HFFc6 (cell line): ENCODE measurements at places on chromosomes 12 and 14. TPM values are rescaled to one million over a fixed set of nuclear protein-coding genes. Genes with fewer than 3 reads are reported as not detected.

DNA sequence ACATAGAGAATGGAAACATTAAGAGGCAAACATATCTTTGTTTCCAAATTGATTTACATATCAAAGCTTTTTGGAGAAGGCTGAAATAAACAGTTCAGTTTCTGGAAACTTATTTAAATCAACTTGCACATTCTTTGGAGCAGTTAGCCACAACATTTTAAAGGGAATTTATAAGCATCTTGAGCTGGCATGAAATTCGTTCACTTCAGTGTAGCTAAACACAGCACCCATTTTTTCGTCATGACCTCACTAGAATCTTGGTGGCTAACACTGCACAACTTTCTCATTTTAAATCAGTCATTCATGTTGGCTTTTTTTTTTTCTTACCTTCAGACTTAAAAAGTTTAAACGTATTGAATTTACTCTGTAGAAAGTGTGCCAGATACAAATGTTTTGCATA lies 1139.9 kb upstream of the FLRT2 start:
- no peaks in the 10 kb centered on the region for H3K27me3 ChIP-seq
- H3K4me3 ChIP-seq = no peak overlapping the region
- no peaks in the 10 kb centered on the region for H3K4me1 ChIP-seq
- H3K27ac ChIP-seq = no peak overlapping the region
- H3K36me3 ChIP-seq = no peaks in the 10 kb centered on the region

DNA sequence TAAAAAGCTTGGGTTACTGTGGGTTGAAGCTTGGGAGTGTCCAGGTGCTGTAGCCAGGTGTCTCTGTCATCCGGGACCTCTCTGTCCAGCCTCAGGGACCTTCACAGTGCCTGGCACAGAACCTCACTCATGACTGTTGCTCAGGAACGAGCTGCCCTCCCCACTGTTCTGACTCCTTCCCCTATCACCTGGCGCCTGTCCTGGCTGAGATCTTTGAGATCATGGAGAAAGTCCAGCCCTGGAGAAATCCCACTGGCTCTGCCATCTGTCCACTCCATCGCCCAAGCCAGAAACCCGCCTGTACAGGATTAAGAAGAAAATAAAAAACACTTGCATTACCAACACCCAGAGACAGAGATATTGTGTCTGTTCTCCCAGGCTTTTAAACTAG lies 53.5 kb downstream of the DGLUCY start:
- H3K36me3 ChIP-seq = peaks cover 17% of the 10 kb centered on the region; the same call in 1 of the 2 replicates
- no peak overlapping the region for H3K27ac ChIP-seq
- H3K4me3 ChIP-seq = no peak overlapping the region
- H3K27me3 ChIP-seq = no peaks in the 10 kb centered on the region; the same call in 1 of the 2 replicates
- DNase-seq = no peak

DNA sequence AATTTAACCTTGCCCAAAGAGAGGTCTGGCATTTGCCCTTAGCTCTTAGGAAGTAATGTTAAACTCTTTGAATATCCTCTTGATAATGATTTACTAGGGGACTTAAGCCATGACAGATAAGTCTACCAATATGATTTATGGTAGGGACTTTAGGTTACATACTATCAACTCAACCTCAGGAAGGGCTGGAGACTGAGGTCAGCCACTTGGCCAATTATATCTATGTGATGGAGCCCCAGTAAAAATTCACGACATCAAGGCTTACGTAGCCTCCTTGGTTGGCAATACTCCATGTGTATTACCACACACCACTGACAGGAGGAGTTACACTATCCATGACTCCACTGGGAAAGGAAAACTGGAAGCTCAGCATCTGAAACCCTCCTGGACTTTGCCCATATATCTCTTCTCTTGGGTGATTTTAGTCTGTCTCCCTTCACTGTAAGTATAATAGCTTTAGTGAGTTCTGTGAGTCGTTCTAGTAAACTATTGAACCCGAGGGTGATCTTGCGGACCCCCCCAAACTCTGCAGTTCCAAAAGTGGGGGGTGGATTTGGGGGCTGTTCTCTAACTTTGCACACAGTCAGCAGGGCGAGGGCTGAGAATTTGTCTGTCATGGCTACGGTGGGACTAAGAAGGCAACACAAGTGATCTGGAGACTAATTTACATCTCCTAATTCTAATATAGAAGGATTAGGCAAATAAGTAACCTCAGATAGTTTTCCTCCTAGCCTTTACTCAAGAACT lies 62.3 kb downstream of the R3HDM2 start:
- DNase-seq = no peak
- H3K27ac ChIP-seq = no peak overlapping the region
- peaks cover 26% of the 10 kb centered on the region for H3K4me1 ChIP-seq
- peaks cover 31% of the 10 kb centered on the region for H3K36me3 ChIP-seq

DNA sequence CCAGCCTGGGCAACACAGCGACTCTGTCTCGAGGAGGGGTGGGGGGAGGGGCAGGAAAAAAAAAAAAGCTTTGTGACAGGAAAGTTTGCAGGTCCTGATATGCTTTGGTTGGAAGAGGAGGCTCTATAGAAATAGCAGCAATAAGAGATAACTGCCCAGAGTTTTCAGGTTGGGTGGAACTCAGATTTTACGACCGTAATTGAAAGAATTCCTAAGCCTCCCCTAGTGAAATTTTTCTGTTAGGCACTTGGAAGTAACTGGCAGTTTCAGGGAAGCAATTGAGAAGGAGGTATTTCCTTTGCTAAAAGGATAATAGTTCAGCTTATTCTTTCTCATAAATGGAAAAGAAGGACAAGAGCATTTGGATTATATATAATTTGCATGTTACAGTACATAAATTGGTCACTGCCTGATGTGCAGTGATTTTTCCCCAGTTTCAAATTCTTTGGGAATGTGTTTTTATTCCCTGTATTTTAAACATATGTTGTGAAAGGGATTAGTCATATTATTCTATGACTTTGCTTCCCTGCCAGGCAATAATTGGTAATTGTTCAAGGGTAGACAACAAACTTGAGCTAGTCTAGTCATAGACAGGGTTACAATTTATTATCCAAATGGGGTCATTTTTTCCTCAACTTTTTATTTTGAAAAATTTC lies 452.8 kb downstream of the AEBP2 start:
- H3K27me3 ChIP-seq = no peaks in the 10 kb centered on the region; the same call in 1 of the 2 replicates
- H3K27ac ChIP-seq = no peak overlapping the region
- DNase-seq = no peak
- no peaks in the 10 kb centered on the region for H3K4me1 ChIP-seq
- H3K36me3 ChIP-seq = no peaks in the 10 kb centered on the region

GRCh38 chr12:19546027-19546426 lies 106.7 kb downstream of the AEBP2 start:
- H3K36me3 ChIP-seq = no peaks in the 10 kb centered on the region
- no peaks in the 10 kb centered on the region for H3K27me3 ChIP-seq
- peak overlapping the region; percentile 83 for H3K27ac ChIP-seq
- peak overlapping the region; percentile 86 for H3K4me3 ChIP-seq

Gene NYNRIN
- 4.0 and 6.0 TPM in 2 replicates for total RNA-seq

DNA sequence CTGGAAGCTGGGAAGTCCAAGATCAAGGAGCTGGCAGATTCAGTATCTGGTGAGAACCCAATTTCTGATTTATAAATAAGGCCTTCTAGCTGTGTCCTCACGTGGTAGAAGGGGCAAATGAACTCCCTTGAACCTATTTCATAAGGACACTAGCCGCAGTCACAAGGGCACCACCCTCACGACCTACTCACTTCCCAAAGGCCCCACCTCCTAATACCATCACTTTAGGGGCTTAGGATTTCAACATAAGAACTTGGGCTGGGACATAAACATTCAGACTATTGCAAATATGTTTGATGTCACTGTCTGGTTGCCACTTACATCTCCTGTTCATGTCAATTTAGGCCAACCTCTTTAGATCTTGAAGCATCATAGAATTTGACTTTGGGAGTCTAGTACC lies 10.8 kb upstream of the CNIH1 start:
- H3K27me3 ChIP-seq = no peaks in the 10 kb centered on the region; the same call in 1 of the 2 replicates
- H3K4me3 ChIP-seq = no peak overlapping the region
- DNase-seq = no peak
- peaks cover 54% of the 10 kb centered on the region for H3K4me1 ChIP-seq
- no peak overlapping the region for H3K27ac ChIP-seq

Gene LMNTD1
- 0.38 to 0.82 TPM (median 0.44 TPM) in 3 replicates for total RNA-seq

- no peak overlapping the region for H3K27ac ChIP-seq
- DNase-seq = no peak
- H3K4me1 ChIP-seq = peaks cover 11% of the 10 kb centered on the region
- no peak overlapping the region for H3K4me3 ChIP-seq
- H3K36me3 ChIP-seq = no peaks in the 10 kb centered on the region
Observed at GRCh38 chr14:100294213-100294962, 11.9 kb downstream of the SLC25A29 start.

DNA sequence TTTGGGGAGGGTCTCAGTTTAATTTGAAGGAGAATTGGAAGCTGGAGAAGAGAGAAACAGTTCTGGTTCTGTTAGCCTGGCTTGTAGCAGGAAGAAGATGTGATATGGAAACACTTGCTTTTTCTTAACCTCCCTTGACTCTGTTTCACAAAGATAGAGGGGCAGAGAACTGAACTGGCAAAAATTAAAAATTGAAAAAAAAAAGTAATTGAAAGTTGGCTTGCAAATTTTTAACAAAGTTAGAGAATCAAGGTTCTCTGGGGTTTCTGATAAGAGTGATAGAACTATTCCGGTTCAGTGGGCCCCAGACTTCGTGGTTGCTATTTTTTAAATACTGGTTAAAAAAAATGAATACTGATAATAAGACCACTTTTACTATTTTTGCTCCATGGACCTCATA lies 2.8 kb downstream of the CRADD start:
- peaks cover 46% of the 10 kb centered on the region for H3K4me1 ChIP-seq
- no peak overlapping the region for H3K4me3 ChIP-seq
- peak overlapping the region; percentile 100; the same call in 1 of the 2 replicates for H3K27ac ChIP-seq
- DNase-seq = no peak
- peaks cover 18% of the 10 kb centered on the region for H3K36me3 ChIP-seq

GRCh38 chr12:41228066-41228820 lies 40.1 kb downstream of the PDZRN4 start:
- no peak overlapping the region for H3K27ac ChIP-seq
- no peak for DNase-seq
- H3K27me3 ChIP-seq = no peaks in the 10 kb centered on the region
- H3K4me1 ChIP-seq = no peaks in the 10 kb centered on the region
- H3K4me3 ChIP-seq = no peak overlapping the region

Gene ABCC9
- total RNA-seq = 0.41 to 9.7 TPM (median 1.5 TPM) in 3 replicates

Gene SLC8A3
- 0.08 TPM in 1 of 3 replicates, not detected in the others for total RNA-seq

- no peak for DNase-seq
- H3K4me3 ChIP-seq = no peak overlapping the region
- no peaks in the 10 kb centered on the region for H3K4me1 ChIP-seq
- H3K27ac ChIP-seq = no peak overlapping the region
Observed at GRCh38 chr12:18965203-18965602, 164.3 kb upstream of the PLEKHA5 start.

DNA sequence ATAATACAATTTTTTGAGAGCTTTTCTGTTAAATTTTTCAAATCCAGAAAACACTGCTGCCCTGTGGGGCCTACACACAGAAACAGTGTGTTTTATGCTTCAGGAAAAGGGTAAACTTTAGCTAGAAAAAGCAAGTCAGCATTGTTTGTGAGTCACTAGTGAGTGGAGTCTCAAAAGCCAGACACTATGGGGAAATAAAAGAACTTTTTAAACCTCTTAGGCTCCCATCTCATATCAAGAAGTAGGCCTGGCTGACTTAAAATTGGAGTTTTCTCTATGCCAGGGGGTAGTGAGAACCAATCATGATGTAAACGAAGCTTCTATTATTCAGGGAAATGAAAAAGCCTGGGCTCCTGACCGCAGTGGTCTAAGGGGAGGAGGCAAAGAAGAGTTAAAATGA lies 12.6 kb downstream of the GPR65 start:
- H3K27ac ChIP-seq = no peak overlapping the region
- no peak overlapping the region for H3K4me3 ChIP-seq
- no peaks in the 10 kb centered on the region for H3K4me1 ChIP-seq
- H3K27me3 ChIP-seq = peaks cover 10% of the 10 kb centered on the region
- H3K36me3 ChIP-seq = no peaks in the 10 kb centered on the region

Gene ITGB7
- 0.35 to 0.75 TPM (median 0.62 TPM) in 3 replicates for total RNA-seq

- H3K4me3 ChIP-seq = no peak overlapping the region
- no peaks in the 10 kb centered on the region; the same call in 1 of the 2 replicates for H3K27me3 ChIP-seq
- peaks cover 13% of the 10 kb centered on the region for H3K36me3 ChIP-seq
- no peak for DNase-seq
- H3K4me1 ChIP-seq = peaks cover 35% of the 10 kb centered on the region
Observed at GRCh38 chr14:92527721-92528120, 14.1 kb downstream of the RIN3 start.

GRCh38 chr14:88312257-88312656 lies 10.8 kb downstream of the KCNK10 start:
- no peak overlapping the region for H3K4me3 ChIP-seq
- H3K4me1 ChIP-seq = no peaks in the 10 kb centered on the region
- H3K27ac ChIP-seq = no peak overlapping the region
- no peaks in the 10 kb centered on the region for H3K36me3 ChIP-seq
- H3K27me3 ChIP-seq = no peaks in the 10 kb centered on the region; the same call in 1 of the 2 replicates
- no peak for DNase-seq

GRCh38 chr14:104395941-104396681 lies 183.5 kb upstream of the C14orf180 start:
- H3K4me1 ChIP-seq = no peaks in the 10 kb centered on the region
- peaks cover 28% of the 10 kb centered on the region for H3K36me3 ChIP-seq
- no peak overlapping the region for H3K27ac ChIP-seq
- no peak overlapping the region for H3K4me3 ChIP-seq

GRCh38 chr14:69375722-69376121 lies 22.4 kb downstream of the ERH start:
- no peak overlapping the region for H3K4me3 ChIP-seq
- H3K27ac ChIP-seq = no peak overlapping the region
- DNase-seq = no peak

Gene DDN
- total RNA-seq = 0.18 to 0.27 TPM (median 0.22 TPM) in 3 replicates

DNA sequence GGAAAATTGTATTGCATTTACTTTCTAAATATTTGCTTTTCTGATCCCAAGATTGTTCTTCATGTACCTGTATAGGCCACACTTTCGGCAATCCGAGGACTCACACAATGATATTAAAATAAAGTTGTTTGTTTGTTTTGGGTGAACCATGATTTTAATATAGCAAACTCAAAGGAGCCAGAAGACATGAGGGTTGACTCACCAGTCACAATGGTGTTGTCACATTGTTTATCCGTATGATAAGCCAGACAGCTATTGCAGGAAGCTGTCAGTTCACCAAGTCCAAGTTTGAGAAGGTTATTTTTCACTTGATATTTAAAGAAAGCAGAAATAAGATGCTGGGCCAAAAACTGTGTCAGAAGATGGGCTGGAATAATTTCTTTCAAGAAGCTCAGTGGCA lies 67.1 kb upstream of the CPM start:
- no peak for DNase-seq
- H3K36me3 ChIP-seq = peaks cover 16% of the 10 kb centered on the region

Gene BDKRB2
- total RNA-seq = 5.4 to 9.6 TPM (median 7.2 TPM) in 3 replicates

Gene ZDHHC22
- not detected in 3 replicates for total RNA-seq

- no peak overlapping the region for H3K4me3 ChIP-seq
- no peaks in the 10 kb centered on the region for H3K36me3 ChIP-seq
- no peaks in the 10 kb centered on the region for H3K4me1 ChIP-seq
- DNase-seq = no peak
Observed at GRCh38 chr12:14654842-14655241, 41.6 kb downstream of the GUCY2C start.

Gene KRT6C
- total RNA-seq = not detected in 3 replicates
